Activated CD4-positive, alpha-beta T cell treated with anti-CD3 and anti-CD28 coated beads for 1 hour (primary cell): ENCODE measurements at places on chromosomes 1 and 21.

GRCh38 chr1:84360316-84360715 lies 38.0 kb upstream of the DNASE2B start:
- no peak for DNase-seq

GRCh38 chr1:100912019-100912418 lies 16.1 kb downstream of the SLC30A7 start:
- DNase-seq: no peak

- peak; percentile 37 for DNase-seq
Measured at GRCh38 chr1:77533660-77534305, 148.7 kb downstream of the ZZZ3 start.

DNA sequence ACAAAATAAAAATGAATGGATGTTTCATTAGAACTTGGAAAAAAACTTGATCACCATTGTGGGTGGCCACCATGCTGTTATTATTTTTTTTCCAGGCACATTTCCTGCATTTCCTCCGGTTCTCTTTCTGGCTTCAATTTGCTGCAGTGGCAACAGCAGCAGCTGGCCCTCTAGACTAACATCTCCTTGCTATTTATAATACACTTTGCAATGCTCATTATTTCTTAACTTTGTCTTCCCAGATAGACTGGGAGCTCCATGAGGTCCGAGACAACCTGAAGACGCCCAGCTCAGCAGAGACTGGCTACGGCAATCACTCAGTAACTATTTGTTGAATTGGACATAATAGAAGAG lies 53.4 kb upstream of the ATP5PO start:
- DNase-seq: no peak

DNA sequence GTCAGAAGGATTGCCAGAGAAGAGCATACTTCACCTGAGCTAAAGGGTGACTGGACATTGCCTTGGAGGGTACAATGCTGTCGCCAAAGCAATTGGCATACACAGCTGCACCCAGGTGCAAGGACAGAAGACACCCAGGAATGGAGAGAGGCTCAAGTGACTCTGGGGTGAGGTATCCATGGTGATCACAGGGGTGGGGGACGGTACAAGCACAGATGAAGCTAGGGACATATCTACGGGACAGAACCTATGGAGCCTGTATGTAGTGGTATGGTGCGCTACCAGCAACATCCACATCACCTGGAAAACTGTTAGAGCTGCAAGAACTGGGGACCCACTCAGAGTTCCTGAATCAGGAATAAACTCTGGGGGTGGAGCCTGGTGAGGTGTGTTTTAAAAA lies 286.1 kb downstream of the PCP4 start:
- no peak for DNase-seq

- no peak for DNase-seq
Measured at GRCh38 chr1:35080171-35080854, 1.1 kb downstream of the ZMYM1 start.

- no peak for DNase-seq
Measured at GRCh38 chr1:117664314-117664713, 58.5 kb downstream of the TENT5C start.

- no peak for DNase-seq
Measured at GRCh38 chr1:225453797-225454648, 26.2 kb upstream of the LBR start.

DNA sequence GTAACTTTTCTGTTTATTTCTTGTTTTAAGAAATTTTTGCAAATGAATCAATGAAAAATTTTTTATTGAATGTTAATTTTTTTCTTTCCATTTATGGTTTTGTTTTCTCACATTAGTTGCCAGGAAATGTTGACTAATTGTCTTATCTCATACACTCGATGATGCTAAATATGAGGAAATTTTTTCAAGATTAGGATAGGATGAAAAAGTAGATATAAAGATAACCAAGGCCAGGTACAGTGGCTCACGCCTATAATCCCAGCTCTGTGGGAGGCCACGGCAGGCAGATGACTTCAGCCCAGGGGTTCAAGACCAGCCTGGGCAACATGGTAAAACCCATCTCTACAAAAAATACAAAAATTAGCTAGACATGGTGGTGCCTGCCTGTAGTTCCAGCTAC lies 12.6 kb downstream of the LAX1 start:
- no peak for DNase-seq

- DNase-seq: no peak
Measured at GRCh38 chr1:87638636-87639035, 310.0 kb downstream of the LMO4 start.

DNA sequence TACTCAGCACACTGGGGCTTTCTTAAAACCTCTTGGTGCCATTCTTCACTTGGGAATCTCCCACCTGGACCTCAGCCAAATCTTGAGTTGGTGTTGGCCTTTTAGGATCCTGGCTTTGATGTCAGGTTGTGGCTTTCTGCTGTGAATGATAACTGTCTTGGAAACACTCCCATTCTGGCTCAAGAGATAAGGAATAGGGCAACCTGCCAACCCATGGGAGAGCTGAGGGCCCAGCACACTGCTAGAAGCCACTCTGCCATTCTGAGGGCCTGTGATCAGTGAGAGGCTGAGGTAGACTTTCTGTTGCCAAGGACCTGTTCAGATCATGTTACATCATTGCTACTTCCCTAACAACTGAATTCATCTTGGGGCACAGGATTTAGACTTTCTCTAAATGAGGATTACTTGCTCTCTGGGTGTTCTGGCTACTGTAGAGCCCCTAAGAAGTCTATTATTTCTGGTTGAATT lies 45.8 kb downstream of the TTC39A start:
- no peak for DNase-seq

DNA sequence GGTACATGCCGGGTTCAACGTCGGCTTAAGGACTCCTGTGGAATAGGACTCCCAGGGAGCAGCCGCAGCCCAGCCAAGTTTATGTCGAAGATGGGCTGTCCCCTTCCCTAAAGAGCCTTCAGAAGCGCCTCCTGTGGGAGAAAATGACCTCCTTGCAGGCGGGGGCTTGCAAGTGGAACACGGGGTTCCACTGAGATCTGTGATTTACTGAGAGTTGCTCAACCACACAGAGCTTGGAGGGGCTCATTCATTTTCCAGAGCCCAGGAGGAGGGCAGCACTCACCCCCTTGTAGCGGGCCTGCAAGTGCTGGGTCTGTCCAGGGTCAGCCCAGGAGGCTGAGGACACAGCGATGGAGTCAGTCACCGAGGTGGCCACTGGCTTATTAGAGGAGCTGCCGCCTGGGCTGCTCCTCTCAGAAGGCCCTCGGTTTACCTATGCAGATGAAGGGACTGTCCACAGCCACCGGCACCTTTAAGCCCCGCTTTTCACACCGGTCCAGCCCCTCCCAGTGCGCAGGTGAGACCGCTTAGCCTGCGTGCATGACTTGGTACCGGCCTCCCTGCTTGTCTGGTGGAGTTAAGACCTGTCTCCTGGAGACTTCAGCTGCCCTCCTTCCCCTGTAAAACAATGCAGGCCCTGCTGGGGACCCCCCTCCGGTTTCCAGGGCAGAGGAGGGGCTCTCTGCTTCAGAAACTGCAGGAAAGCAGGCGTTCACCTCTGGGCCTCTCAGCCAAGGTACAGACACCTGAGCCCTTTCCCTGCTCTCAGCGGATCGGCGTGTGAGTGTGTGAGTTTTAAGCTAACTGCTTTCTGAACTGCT lies 57.5 kb downstream of the ATP5PO start:
- DNase-seq: no peak

- DNase-seq: no peak
Measured at GRCh38 chr1:119829625-119830024, 18.4 kb upstream of the REG4 start.

DNA sequence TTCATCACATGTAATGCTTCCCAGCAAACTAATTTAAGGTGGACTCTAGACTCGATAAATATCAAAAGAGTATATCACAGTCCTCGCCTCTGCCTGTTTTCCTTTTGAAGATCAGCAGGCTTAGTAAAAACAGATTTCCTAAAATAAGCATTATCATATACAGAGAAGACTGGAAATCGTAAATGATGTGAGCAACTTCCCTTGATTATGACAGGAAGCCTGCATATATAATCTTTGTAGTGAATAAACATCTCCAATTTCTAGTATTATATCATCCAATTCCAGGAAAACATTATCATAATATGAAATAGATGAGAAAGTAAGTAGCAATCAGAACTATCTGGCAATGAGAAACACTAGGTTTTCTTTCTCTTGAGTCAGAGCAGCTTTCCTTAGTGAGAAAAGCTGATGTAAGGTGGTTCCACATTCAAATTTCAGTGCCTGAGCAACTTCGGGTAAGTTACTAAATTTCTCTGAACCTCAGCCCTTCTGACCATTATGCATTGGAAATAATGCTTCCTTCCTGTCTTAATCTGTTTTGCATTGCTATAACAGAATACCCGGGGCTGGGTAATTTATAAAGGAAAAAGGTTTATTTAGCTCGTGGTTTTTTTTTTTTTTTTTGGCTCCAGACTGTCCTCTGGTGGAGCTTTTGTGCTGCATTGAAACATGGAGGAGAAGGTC lies 12.6 kb upstream of the POU2F1 start:
- DNase-seq: no peak

DNA sequence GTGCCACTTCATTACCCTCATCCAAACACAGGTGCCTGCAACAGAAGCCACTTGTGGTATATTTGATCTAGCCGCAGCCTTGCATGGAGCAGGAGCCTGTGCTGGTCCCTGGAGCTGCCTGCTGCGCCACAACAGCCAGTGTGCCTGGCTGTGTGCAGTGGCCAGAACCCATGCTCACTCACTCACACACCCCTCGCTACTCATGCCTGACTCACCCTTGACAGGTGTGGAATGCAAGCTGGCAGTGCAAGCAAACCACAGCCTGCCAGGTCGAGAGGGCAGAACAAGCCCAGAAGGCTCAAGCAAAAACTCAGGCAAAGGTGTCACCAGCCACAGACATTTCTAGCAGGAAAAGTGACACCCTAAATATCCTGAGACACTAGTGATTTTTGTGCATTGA lies 1510.9 kb downstream of the KCNT2 start:
- no peak for DNase-seq

GRCh38 chr1:184945029-184945428 lies 29.3 kb downstream of the NIBAN1 start:
- no peak for DNase-seq

GRCh38 chr1:222772996-222773379 lies 36.0 kb downstream of the FAM177B start:
- DNase-seq: no peak

DNA sequence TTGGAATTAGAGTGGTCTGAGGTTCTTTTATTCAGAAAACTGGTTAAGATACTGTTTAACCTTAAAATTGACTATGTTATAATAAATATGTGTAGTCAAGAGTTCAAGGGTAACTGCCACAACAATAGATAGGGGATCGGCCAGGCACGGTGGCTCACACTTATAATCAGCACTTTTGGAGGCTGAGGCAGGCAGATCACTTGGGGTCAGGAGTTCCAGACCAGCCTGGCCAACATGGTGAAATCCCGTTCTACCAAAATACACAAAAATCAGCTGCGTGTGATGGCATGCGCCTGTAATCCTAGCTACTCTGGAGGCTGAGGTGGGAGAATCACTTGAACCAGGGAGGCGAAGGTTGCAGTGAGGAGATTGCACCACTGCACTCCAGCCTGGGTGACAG lies 39.5 kb downstream of the PDC start:
- DNase-seq: no peak

DNA sequence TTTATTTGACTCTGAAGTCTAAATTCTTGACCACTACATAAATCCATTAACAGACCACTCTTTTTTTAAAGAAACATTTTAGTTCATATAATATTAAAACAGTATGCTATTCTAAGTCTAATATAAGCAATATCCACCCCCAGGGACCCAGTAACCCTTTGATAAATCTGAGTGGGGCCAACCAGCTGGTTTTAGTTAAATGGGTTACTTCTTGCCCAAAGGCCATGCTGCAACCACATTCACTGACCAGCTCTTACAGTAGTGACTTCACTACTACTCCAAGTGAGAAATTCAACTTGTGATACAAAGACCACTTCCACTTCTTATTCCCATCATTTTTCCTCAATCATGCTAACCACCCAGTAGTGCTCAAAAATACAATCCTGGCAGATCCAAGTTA lies 20.5 kb downstream of the FUBP1 start:
- no peak for DNase-seq

DNA sequence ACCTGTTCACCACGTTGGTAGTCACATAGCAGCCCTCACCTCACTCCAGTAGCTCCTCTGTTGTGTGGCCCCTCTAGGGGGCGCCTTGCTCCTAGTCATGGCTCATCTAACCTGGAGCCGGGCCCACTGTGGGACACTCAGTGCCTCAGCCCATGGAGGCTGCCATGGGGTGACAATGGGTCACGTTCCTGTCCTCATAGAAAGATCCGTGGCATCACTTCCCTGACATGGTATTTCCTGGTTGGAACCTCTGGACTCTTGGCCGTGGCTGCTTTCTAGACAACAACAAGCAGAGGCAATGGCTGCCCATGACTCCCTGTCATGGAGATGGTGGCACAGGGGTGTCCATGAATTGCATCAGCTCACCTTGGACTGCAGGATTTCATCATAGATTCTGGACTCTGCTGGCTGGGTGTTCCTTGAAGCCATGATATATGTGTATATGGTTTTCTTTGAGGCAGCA lies 27.5 kb upstream of the SLAMF6 start:
- DNase-seq: peak; percentile 40

DNA sequence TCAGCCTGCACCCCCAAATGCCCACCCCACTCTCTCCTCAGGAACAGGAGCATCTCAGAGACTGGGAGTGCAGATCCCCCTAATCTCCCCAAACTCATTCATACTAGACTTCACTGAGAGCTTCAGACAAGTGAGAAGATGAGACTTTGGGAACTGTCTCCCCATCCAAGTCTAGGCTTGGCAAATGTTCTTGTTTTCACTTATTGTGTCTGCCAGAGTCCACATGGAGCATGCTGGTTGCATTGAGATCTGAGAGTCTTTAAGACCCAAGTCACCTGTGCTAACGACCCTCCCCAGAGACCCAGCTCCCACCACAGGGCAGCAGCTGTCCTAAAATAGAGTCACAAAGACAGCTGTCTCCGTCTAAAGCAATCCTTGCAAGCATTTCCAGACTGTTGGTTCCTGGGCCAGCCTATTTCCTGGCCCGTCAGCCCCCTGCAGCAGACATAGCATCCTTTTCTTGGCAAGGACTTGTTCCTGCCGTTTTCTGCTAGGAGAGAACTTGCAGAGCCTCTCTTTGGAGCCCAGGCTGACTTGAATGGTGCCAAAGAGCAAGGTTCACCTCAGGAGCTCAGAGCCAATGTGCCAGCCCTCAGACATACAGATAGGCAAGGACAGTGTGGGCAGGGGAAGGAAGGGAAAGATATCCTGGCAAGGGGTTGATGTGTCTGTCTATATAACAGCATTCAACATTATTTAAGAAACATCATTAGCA lies 1.9 kb upstream of the CNTN2 start:
- DNase-seq: no peak

DNA sequence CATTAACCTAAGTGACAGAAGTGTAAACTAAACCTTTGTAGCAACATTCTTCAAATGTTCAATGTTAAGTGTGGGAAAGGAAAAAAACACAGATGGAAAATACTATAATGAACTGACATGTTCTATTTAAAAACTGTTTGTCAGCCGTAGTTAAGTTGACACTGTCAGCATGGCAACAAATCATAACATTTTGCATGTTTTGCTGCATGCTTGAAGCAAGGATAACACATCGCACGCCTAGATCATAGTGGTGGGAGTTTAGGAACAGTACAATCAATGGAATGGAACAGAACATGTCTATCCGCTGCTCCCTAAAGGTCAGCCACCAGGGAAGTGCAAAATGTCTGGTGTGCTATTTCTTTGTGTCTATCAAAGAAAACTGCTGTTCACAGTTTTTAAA lies 62.5 kb upstream of the ESRRG start:
- no peak for DNase-seq

GRCh38 chr21:34526618-34527290 lies 14.7 kb upstream of the KCNE1 start:
- DNase-seq: no peak

- no peak for DNase-seq
Measured at GRCh38 chr1:94552071-94552586, 10.6 kb upstream of the F3 start.

- no peak for DNase-seq
Measured at GRCh38 chr1:216502528-216503162, 79.4 kb upstream of the USH2A start.
